Progenitor cell of endocrine pancreas (in vitro differentiated cells): ENCODE measurements at places on chromosomes 5 and 9. TPM values are rescaled to one million over a fixed set of nuclear protein-coding genes. Genes with fewer than 3 reads are reported as not detected.

- no peak for DNase-seq
These were observed 153.4 kb upstream of the TLX3 start for GRCh38 chr5:171155621-171156020.

GRCh38 chr9:82320566-82320965 lies 332.0 kb downstream of the SPATA31D1 start:
- no peak for DNase-seq

DNA sequence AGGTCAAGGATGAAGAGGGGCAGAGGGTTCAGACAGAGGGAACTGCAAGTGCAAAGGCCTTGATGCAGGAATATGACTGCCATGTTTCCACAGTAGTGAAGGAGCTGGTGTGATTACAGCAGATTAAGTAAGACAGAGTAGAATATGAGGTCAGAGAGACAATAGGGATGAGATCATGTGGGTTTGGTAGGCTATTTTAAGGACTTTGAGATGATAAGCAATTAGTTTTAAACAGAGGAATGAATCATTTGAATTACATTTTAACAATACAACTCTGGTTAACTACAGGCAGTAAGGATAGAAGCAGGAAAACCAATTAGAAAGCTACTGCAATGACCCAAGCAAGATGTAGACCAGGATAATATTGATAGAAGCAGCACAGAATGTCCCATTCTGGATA lies 7.7 kb downstream of the CENPK start:
- no peak for DNase-seq

GRCh38 chr9:134162212-134162775 lies 2.1 kb downstream of the RNU6ATAC start:
- no peak for DNase-seq

Gene PCDHGA2
- 0.72 and 1.1 TPM in 2 replicates for total RNA-seq

Gene CLIC3
- 0.64 TPM in 1 of 2 replicates, not detected in the other for total RNA-seq

Gene PCDHGA9
- 1.5 and 1.8 TPM in 2 replicates for total RNA-seq

Gene LCN9
- total RNA-seq, result 0.57 and 1.5 TPM in 2 replicates
